ENCODE measurements at places on chromosomes 7 and 10.

GRCh38 chr10:70662362-70663220 is 9.7 kb upstream of the ADAMTS14 start:
- DNase-seq: no peak

GRCh38 chr10:79331709-79332108 is 15.6 kb upstream of the PPIF start:
- DNase-seq: no peak

DNA sequence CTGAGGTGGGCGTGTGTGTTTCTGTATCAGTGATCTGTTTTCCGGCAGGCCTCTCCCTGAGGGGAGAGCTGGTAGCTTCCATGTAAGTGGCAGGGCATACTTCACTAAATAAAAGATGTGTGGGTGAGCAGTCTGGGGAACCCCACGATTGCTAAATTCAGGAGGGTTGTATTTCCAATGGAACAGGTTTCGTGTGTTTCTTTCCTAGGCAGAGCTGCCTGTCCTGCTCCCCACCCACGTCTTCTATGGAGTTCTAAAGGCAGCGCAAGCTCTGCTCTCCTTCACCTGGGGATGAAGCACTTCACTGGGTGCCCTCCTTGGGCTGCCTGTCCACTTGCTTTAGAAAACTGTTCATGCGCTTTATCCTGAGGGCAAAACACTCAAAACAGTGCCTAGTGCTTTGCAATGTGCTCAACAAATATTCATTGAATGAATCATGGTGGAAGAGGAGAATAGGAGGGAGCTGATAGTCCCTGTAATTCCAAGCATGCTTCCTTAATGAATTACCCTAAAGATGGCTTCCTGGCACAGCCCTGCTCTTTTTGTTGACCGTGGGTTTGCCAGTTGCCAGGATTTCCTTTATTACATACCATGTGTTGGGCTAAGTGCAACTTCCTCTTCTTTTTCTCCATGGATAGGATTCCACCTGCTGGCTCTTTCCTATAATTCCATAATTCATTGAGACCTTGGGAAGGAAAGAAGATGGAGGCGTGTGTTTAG is 50.6 kb upstream of the SRPK2 start:
- DNase-seq: peak; percentile 20

GRCh38 chr7:25396668-25397067 is 168.4 kb upstream of the NPVF start:
- DNase-seq: no peak

DNA sequence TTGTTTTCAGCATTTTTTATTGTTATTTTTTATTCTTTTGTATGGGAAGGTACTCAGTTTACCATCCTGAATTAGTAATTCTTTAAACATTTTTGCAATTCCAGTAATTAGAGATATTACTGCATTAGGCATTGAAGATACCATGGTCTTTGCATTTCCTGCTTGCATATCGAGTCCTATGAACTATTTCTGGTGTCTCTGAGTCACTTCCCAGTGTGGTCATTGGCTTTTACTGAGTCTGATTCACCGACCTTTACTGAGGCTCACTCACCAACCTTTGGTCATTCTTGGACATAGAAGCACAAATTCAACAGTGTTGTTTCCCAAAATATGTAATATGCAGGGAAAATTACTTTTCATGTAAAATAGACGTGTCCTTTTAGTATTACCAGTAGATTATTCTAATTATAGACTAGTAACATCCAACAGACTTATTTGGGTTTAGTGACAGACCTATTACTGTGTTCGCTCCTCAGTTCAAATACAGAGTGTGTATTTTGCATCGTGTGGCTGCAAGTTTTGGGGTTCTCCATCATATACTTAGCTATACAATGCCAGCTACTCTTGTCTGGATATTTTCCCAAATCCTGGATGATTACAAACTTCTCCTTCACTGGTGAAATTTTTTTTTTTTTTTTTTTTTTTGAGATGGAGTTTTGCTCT is 180.7 kb upstream of the PRSS1 start:
- DNase-seq: no peak

GRCh38 chr10:24385776-24386175 is 176.8 kb downstream of the KIAA1217 start:
- DNase-seq: no peak

DNA sequence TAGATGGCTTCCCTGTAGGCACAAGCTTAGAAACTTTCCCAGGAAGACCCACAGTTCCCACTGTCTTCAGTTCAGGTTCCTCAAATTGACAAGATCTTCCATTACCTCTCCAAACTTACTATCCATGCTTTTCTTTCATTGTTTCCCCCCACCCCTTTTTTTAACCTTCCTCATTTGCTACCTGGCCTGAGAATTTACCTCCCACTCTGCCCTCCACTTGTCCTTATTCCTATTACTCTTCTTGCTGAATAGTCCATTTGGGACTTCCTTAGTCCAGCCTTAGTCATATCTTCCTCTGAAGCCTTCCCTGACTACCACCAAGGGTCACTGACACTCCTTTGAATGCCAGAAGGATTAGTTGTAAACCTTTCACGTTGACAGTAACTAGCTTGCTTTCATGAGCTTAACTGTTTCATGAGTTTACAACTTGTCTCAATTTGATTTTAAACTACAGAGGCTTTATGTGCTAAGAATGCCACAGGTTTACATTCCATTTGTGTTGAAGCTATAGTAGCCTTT is 1.2 kb upstream of the CALU start:
- DNase-seq: no peak

DNA sequence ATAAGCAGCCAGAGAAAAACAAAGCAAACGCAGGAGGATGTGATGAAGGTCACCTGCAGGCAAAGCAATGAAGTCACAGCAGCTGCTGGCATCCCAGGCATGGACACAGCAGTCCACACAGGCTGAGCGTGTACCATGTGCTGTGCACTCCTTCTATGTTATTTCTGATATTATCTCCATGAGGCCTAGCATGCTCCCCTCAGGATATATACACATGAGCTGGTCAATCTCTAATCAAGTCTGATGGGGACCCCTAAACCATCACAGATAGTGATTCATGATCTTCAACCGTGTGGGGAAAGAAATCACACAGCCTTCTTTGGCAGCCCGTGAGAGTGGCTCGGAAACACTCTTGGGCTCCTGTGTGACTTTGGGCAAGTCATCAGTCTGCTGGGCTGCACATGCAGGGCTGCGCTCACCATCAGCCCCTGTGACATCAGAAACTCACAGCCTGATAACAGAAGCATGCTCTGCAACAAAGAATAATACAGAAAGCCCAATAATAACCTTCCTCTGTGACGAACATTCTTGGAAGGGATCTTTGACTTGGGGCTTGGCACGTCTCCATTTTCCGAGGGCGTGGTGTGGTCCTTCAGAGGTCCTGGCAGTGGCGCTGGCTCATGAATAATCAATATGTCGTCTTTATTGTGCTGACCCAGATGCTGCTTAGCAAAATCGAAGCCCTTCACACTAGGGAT is 83.0 kb upstream of the ATP6V0A4 start:
- DNase-seq: no peak

GRCh38 chr7:18189500-18190126 is 162.0 kb upstream of the PRPS1L1 start:
- DNase-seq: no peak

GRCh38 chr10:114142018-114142417 is 32.0 kb downstream of the CCDC186 start:
- DNase-seq: no peak

DNA sequence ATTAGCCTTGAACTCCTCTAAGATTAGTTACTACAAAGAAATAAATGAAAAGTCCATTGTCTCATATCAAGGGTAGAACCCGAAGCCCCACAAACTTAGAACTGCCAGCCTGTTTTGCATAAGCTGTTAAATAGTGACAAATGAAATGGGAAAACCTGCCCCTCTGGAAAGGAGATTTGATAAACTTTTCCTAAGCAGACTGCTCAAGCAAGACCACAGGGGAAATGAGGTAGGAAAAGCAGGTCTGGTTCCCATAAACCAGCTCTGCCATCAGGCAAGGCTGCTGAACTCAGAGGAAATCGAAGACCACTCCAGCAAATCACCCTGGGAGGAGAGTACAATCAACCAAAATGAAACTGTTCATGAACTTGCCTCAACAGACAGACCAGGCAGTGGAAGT is 181.5 kb upstream of the AOAH start:
- peak; percentile 85 for DNase-seq

- no peak for DNase-seq
Observed at GRCh38 chr10:32046151-32046550, 10.1 kb downstream of the KIF5B start.

GRCh38 chr10:124688386-124688785 is 55.8 kb downstream of the FAM53B start:
- no peak for DNase-seq

GRCh38 chr10:102814453-102814871 is 22.8 kb downstream of the CYP17A1 start:
- DNase-seq: no peak

GRCh38 chr10:84988011-84988410 is 659.6 kb downstream of the CCSER2 start:
- no peak for DNase-seq

DNA sequence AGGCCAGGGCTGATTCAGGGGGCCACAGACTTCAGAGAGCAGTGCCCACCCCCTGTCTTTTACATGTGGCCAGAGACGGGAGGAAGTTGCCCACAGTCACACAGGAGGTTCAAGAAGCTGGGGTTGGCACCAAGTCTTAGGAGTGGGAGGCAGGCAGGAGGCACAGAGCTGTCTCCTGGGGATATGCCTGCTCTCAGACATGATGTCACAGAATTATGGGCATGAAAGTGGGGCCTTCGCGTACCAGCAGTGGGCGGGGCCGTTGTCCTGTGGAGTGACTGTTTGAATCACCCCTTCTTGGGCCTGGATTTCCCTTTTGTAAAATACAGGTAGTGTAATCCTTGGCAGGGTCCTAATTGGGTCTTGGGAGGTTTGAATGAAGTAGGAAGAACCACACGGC is 81.2 kb upstream of the PPIF start:
- no peak for DNase-seq

DNA sequence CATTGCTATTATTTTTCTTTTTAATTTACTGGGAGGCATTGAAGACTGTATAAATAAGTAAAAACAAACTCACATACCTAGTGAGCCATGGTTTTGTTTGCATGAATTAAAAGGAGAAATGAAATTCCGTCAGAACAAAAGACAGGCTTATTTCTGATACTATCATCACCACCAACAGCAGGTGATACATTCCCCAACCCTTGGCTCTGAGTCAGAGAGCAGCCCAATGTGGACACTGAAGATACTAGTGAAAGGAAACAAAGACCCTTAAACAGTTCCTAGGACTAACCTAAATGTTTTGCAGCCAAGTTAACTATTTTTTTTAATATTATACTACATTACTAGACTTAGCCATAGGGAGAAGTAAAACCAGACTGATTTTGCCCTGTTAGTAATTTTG is 31.6 kb downstream of the CHRM2 start:
- peak; percentile 79 for DNase-seq

DNA sequence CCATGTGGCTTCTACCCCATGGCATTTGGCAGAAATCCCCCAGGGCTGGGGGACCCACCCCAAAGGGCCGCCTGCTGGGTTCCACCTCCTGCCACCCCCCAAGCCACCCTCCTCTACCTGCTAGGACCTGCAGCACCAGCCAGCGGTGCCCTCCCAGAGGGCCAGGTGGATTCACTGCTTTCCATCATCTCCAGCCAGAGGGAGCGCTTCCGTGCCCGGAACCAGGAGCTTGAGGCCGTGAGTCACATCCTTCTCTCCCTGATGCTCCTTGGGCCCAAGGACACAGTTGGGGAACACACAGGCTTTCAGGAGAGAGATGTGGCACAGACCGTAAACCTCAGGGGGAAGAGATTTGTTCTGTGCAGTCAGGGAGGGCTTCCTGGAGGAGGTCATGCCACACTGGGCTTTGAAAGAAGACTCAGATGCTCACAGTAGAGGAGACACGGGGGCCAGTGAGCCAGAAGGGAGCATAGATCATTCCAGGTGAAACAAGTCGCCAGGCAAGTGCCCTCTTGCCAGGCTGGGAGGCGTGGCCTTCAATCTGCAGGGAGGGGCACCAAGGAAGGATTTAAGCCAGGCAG is 11.5 kb upstream of the SH2B2 start:
- DNase-seq: no peak

DNA sequence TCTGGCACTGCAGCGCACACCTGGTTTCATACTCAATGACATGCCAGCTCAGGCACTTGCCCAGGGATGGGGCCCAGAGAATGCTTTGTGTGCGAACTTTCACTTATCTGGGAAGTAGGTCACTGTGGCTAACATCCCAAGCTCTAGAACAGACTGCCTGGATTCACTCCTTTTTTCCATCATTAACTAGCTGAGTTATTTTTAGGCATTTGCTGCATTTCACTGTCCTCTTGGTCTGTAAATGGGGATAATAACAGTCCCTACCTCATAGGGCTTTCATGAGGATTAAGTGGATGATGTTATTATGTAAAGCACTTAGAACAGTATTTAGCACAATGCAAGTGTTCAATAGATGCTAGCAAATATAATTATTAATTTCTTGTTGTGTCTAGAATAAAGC is 98.7 kb upstream of the DOCK1 start:
- no peak for DNase-seq

DNA sequence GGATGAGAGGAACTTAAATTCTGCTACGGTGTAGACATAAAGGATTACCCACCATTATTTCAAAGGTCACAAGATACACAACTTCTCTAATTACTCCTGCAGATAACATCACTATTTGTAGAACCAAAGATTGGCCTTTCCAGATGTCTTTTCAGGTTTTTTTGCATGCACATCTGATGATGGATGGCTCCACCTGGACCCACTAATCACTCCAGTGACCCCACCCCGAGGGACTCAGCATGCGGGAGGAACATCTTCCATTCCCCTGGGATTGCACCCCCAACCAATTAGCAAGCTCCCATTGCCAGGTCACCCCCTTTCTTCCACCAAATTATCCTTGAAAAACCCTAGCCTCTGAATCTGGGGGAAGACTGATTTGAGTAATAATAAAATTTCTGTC is 608.9 kb downstream of the CNTNAP2 start:
- no peak for DNase-seq

- DNase-seq: no peak
Observed at GRCh38 chr7:88042157-88042556, 108.1 kb downstream of the ADAM22 start.

- DNase-seq: no peak
Observed at GRCh38 chr7:33705333-33705833, 200.0 kb upstream of the BMPER start.

- DNase-seq: no peak
Observed at GRCh38 chr10:79311581-79312407, 35.5 kb upstream of the PPIF start.

DNA sequence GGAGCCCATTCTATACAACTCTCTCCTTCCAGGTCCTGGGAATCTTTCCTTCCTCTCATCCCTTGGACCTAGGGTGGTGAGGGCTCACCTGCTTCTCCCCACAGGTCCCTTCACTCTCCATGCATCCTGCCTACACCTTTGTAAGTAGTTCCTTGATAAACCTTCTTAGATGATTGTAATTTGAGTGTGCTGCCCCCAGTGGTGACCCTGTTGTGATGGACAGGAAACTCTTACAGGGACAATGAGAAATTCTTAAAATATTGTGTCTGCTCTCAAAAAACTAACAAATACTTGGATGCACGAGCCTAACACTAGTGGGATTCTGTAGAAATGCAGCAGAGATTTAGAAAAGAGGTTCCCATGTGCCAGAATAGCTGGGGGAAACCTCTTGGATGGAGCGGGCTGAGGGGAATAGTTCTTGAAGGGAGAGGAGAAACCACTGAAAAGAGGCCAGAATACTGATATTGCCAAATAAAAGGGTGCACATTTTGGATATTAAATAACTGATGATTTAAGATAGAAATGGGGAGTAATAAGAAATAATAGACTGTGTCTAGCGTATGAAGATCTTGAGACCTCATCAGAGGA is 6.7 kb upstream of the PAXIP1 start:
- peak; percentile 37 for DNase-seq

- no peak for DNase-seq
Observed at GRCh38 chr7:46478046-46478445, 557.0 kb upstream of the IGFBP3 start.

GRCh38 chr7:113368256-113368655 is 249.9 kb upstream of the SMIM30 start:
- DNase-seq: no peak

Data from NCI-H526 (cell line).